NCI-H2081 treated with DMSO at 0.1 percent for 48 hours (cell line): ENCODE measurements at places on chromosomes 6 and 20.

- DNase-seq, result no peak
Measured at GRCh38 chr6:166435574-166435973, 52.8 kb upstream of the MPC1 start.

- DNase-seq, result no peak
Measured at GRCh38 chr6:163186527-163186926, 228.0 kb upstream of the QKI start.

GRCh38 chr6:168658059-168658458 lies 217.1 kb downstream of the SMOC2 start:
- DNase-seq, result no peak

GRCh38 chr20:51902933-51903332 lies 100.6 kb upstream of the SALL4 start:
- no peak for DNase-seq

GRCh38 chr20:17628101-17628841 lies 53.8 kb downstream of the RRBP1 start:
- DNase-seq, result no peak

DNA sequence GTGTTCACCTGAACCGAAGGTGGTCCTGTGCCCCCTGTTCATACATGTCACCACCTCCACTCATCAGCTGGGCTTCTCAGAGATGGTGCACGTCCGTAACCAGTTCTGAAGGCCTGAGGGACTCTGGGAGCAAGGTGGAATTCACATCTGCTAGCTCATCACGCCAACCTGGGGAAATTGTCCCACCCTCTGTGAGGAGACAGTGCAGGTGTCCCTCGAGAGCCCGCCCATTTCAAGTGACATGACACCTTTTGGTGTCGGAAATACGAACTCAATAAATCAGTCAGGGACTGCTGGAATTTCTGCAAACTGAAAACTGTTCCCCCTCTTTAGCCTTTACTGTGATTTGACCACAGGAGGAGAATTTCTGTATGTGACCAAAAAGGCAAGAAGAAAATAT lies 99.4 kb downstream of the SYNDIG1 start:
- DNase-seq, result no peak

DNA sequence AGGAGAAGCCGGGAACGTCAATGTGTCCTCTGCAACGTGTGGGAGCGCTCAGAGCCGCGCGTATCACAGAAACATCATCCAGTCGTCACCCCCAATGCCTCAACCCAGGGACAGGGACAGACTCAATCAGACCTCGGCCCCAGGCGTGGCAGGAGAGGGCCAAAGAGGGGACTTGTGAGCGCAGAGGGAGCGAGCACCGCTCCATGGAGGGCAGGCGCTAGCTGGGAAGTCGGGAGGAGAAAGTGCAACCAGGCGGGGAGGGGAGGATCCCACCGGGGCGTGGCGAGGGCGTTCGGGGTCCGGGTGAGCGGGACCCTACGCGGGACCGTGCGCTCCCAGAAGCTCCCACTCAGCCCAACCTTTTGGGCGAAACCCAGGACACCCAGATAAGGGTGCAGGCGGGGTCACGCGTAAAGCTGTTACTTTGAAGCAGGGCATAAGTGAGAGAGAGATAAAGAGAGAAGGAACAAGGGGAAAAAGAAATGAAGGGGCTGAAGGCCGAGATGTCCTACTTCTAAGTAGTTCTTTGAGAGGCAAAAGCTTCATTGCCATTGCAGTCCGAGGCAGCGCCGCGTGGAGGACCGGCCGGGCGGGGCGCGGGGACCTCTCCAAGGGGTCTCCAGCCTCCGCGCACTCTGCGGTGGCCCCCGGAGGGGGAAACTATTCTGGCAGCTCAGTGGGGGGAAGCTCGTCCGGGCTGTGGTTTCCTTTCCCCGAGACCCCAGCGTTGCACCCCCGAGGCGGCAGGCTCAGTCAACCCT lies 862 bp upstream of the SOBP start:
- no peak for DNase-seq

DNA sequence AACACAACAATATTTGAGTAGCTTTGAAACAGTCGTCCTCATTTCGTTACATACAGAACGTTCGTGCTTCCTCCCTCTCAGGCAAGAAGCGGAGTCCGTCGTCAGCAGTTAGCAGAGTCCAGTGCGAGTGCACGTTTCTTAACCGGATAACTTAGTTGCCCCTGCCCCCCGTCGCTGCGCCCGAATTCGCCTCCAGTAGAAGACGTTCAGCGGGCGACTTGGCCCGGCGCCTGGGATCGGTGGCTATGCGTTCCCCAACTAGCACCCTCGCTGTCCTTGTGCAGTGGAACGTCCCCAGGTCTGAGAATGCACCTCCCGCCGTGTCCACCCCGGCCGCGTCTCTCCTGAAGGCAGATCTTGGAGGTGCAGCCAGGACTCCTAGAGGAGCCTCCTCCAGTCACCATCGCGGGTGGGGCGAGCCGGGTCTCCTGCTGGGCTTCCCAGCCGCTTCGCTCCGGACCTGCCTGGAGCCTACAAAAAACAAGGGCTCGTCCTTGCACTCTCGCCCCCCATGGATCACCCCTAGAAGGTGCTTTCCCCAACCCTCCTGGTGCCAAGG lies 910 bp upstream of the PCSK2 start:
- DNase-seq, result no peak

GRCh38 chr6:160031442-160031841 lies 62.6 kb downstream of the IGF2R start:
- DNase-seq, result no peak

DNA sequence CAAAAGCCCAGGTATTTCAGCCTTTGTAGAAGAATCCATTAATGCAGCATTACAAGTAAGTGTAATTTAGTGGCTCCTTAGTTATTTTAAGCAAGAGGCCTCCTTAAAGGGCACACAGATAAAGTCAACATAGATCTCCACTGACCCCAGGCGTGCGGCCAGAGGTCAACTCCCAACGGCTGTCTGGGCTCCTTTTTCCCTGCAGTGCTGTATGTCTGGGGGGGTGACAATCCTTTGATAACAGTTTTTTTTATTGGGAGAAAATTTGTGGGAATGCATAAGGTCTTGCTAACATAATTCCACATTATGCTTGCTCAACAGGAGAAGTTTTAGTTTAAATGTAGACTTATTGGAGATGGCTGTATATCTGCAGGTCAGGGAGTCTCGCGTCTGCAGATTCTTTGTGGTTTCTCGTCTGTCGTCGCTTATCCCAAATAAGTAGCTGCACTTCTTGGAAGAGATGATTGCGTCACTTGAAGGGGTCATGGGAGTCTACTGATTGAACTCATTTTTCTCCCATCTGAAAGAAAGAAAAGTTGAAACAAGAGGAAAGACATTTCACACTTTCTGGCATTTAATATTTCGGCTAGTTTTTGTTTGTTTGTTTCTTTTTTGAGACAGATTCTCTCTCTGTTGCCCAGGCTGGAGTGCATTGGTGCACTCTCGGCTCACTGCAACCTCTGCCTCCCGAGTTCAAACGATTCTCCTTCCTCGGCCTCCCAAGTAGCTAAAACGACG lies 151.7 kb upstream of the AKAP12 start:
- no peak for DNase-seq

DNA sequence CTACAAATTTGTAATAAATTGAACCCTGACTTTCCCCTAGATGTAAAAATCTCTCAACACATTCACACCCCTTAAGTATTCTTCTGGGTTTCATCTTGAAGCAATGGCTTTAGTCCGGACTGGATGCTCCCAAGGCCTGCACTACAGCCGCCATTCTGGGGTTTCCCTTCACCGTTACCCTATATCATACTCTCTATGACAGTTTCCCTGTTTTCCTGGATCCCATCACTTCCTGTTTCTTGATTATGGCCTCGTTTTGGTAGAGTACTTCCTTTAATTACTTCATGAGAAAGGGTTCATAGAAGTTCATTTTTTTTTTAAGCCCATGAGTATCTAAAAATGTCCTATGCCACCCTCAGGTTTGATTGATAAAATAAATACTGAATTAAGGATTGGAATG lies 11.7 kb downstream of the FIG4 start:
- DNase-seq, result no peak

- no peak for DNase-seq
Measured at GRCh38 chr6:88574651-88575050, 388.8 kb downstream of the RNGTT start.

DNA sequence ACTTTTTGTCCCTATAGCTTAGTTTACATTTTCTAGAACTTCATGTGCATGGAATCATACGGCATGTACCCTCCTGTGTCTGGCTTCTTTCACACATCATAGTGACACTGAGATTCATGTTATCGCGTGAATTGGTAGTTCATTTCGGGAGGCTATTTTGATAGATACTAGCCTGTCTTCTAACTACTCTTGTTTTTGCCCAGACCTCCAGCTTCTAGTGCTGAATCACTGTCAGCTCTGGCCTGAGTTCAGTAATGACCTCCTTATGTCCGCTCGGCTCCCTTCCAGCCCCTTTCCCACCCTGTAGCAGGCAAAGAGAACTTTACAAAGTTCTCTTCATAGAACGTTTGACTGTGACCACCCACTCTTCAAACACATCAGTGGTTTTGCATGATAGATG lies 14.1 kb downstream of the MYBL2 start:
- DNase-seq, result no peak

GRCh38 chr20:34629904-34630303 lies 47.0 kb downstream of the PIGU start:
- no peak for DNase-seq

DNA sequence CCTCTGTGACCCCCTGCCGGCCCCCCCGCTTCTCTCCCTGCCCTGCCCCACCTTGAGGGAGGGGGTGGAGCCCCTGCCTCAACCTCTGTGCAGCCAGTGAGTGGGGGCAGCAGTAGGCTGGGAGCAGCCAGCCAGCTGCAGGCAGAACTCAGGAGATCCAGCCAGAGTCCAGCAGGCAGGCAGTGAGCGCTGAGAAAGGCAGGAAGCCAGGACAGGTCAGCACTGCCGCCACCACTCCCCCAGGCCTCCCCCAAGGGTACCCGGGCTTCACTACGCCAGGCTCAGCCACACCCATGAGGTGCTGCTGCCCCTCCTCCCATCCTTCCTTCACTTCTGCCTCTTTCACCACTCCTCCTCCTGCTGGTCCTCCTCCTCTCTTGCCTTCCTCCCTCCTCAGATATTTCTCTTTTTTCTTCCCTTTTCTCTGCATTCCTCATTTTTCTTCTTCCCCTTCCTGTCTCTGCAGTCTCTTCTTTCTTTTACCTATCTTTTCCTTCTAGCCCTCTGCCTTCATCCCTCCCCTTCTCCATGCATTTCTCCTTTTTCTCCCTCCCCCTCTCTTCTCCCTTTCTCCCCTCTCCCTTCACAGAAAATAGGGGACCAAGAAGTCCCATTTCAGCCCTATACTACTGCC lies 11.5 kb downstream of the TMEM63B start:
- no peak for DNase-seq

DNA sequence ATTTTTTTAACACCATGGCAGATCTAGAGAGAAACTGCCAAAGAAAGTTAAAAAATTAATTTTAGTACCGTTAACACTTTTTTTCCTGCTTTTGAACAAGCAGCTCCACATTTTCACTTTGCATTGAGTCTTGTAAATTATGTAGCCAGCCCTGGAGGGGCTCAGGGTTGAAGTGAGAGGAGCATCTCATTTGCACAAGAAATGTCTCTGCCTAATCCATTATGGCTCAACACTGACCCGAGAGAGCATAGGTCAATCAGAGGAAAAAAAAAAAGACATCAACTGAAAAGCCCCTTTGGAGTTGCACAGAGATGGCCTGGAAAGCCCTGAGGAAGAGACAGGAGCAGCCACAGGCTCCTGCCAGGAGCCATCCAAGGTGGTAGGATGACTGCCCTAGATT lies 4.3 kb upstream of the SLPI start:
- no peak for DNase-seq

- no peak for DNase-seq
Measured at GRCh38 chr20:663315-664090, 10.5 kb upstream of the SRXN1 start.

GRCh38 chr20:32943490-32944052 lies 60.7 kb downstream of the SUN5 start:
- DNase-seq, result no peak

- no peak for DNase-seq
Measured at GRCh38 chr20:60561052-60561451, 602.8 kb downstream of the CDH26 start.

DNA sequence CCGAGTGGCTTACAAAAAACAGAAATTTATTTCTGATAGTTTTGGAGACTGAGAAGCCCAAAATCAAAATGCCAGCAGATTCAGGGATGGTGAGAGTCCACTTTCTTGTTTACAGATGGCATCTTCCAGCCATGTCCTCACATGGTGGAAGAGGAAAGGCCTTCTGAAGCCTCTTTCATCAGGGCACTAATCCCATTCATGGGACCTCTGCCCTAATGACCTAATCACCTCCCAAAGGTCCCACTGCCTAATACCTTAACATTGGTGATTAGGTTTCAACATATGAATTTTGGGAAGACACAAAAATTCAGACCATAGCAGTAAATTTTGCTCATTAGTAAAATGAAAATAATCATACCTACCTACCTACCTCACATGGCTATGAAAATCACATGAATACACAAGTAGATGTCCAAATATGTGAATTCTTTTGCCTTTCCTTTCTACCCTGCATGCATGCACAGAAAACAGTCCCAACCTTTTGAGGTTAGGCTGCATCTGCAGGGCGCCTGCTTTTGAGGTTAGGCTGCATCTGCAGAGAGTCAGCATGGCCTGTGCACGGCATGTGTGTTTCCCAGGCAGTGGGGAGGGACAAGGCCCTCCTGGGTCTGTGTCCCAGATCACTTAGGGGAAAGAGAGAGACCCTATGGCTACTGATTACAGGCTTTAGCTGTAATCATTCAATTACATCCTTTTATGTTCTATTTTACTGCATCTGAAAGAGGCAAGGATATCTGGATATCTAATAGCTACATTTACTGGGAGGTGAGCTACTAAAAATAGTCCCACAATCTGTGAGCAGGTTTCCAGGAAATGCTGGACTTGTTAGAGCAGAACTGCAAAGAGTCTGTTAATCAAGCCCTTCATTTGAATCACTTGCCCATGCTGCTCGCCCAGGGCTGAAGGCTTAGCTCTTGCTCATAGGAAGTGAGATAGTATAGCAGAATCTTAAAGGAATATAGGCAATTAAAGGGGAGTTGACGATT lies 497.7 kb upstream of the MARCKS start:
- DNase-seq, result peak; percentile 37

GRCh38 chr6:145327586-145327985 lies 407.7 kb downstream of the EPM2A start:
- no peak for DNase-seq

DNA sequence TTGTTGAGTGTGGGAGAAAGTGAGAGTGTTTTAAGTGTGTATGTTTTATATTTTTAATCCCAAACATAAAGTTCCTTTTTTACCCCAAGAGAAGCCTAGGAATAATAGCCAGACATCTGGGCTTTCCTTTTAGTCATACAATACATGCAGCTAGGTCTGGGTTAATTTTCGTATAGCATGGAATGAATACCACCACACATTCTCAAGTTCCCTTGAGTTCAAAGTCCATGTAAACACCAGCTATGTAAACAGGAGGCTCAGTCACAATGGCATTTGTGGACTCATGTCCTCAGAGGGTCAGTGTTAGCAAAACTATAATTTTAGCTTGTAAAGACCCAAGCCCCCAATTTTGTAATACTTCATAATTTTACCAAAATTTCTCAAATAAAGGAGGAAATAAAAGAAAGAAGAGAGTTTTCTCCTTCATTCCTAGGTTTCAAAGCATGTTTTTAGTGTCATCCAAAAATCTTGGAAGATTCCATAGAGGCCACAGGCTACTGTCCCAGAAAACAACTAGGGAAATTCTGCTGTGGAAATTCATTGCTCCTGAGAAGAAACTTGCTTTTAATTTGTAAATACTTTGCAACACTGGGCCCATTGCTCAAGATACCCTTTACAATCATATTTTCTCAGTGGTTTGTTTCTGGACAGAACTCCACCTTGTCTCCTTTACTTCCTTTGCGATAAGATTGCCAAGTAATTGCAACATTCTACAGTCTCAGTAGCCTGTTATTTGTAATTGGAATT lies 671.2 kb downstream of the COL12A1 start:
- no peak for DNase-seq
